ENCODE measurements at places on chromosomes 7 and 10.

GRCh38 chr7:110568388-110568787 lies 522.5 kb upstream of the LRRN3 start:
- no peak for DNase-seq

- no peak for DNase-seq
These were observed 187.9 kb upstream of the MALRD1 start for GRCh38 chr10:18860631-18861240.

- no peak for DNase-seq
These were observed 95.8 kb upstream of the ABCB5 start for GRCh38 chr7:20519645-20520044.

- no peak for DNase-seq
These were observed 13.2 kb downstream of the BAIAP2L1 start for GRCh38 chr7:98387544-98388226.

GRCh38 chr7:82098414-82098813 lies 328.6 kb upstream of the HGF start:
- no peak for DNase-seq

DNA sequence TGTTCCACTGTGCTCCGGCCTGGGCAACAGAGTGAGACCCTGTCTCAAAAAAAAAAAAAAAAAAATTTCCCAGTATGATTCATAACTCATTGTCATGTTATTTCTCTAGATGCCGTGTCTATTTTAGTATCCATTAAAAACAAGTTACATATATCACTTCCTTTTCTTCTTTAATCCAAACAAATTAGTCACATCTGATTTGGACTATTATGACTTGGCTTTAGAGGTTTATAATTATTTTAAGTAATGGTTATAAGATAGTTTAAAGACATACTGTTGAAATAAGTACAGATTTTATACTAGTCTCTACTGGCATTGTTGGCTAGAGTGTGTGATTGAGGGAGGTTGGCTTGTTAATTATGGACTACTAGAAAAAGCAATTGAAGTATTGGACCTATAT lies 53.3 kb downstream of the ZMYND11 start:
- no peak for DNase-seq

DNA sequence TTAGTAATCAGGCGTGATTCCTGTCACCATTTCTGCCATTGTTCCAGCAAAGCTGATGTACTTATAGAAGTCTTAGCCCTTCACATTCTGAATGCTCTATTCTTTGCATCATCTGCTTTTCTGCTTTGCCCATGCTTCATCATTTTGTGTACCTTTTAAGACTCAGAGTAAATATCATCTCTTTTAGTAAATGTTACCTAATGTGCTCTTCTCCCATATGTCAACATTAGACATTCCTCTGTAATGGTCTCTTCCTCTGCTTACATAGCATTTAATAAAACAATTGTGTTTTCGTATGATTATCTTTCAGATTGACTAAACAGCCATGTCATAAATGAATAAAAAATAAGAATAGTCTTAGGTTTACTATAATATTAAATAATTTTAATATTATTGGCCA lies 719.6 kb upstream of the GRM3 start:
- DNase-seq = no peak

DNA sequence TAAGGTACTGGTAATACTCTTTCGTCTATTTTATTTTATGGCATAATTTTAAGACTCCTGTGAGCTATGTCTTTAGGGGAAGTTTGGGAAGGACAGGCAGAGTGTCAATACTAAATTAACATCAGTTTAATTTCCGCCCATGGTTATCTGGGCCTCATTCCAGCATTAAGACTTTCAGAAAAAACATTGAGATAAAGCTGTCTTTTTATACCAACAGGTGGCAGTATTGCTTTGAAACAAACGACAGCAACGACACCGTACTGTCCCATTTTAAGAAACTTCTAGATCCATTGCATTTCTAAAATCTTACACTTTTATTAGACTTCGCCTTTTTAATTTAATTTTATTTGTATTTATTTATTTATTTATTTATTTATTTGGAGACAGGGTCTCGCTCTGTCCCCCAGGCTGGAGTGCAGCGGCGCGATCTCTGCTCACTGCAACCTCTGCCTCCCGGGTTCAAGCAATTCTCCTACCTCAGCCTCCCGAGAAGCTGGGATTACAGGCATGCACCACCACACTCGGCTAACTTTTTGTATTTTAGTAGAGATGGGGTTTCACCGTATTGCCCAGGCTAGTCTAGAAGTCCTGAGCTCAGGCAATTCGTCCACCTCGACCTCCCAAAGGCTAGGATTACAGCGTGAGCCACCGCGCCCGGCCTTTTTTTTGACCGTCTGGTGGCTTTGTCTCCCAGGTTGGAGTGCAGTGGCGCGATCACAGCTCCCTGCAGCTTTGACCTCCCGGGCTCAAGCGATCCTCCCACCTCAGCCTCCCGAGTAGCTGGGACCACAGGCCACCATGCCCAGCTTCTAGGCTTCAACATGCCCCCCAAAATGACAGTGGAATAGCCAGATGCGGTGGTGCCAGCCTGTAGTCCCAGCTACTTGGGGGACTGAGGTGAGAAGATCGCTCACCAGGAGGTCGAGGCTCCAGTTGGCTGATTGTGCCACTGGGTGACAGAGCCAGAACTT lies 78.7 kb upstream of the C1GALT1 start:
- DNase-seq = no peak

GRCh38 chr7:99132595-99133321 lies 11.2 kb downstream of the SMURF1 start:
- no peak for DNase-seq

- DNase-seq = no peak
These were observed 213.1 kb downstream of the CREB5 start for GRCh38 chr7:28625432-28625831.

GRCh38 chr7:106313456-106313901 lies 28.7 kb upstream of the NAMPT start:
- DNase-seq = no peak

GRCh38 chr7:3969286-3969685 lies 668.2 kb downstream of the SDK1 start:
- no peak for DNase-seq

- DNase-seq = no peak
These were observed 452 bp downstream of the SEMA3C start for GRCh38 chr7:80918399-80918798.

DNA sequence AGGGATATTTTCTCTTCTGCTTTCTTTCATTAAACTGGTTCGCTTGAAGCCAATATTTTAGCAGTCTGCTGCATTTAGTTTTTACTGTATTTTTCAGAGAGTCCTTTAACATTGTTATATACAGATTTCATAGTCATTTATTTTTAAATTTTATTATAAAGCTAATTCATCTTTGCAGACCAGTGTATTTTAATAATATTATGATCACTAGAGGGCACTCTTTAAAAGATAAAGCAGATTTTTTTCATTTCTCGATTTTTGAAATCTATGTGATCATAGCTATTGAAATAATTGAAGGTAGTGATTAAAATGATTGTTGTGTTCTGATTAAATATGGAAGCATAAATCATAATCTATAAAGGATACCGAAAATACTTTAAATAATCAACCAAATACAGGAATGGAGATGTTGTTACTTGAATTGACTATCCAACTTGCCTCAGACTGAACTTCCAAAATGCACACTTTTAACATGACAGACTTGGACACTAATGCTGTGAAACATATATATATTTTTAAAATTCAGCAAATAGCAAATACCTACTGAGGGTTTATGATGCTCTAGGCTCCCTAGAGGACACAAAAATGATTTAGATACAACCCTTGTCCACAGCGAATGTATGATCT lies 35.2 kb downstream of the ST7 start:
- DNase-seq = no peak

- DNase-seq = no peak
These were observed 114.2 kb upstream of the DGKB start for GRCh38 chr7:15016766-15017165.

DNA sequence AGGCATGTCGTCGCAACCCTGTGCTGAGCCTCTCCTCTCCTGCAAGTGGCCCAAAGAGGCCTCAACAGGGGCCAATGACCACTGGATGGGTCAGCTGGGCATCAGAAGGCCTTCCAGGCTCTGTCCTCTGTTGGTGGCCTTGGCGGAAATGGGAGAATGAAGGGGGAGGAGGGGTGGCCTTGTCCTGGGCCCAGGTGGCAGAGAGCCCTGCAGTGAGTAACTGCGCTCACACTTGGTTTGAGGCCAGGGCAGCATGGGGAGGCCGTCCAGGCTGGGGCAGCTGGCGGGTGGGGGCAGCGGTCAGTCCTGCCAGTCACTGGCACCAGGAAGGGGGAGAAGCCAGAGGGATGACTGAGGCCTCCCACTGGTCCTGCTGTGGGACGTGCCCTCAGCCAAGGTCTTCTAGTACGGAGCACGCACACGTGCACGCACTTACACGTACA lies 59.8 kb downstream of the LHPP start:
- DNase-seq = no peak

Measured in activated naive CD4-positive, alpha-beta T cell treated with anti-CD3 and anti-CD28 coated beads, Interleukin-2, amount 50 U/mL, for 16 hours (primary cell).